Common myeloid progenitor, CD34-positive (primary cell): ENCODE measurements at places on chromosomes 12 and 14.
A peak's percentile ranks its signal among the peaks of the same experiment; 100 is the strongest.

- DNase-seq, result no peak
Measured at GRCh38 chr12:111826992-111827391, 15.0 kb upstream of the MAPKAPK5 start.

GRCh38 chr14:61219256-61219655 is 61.9 kb downstream of the TMEM30B start:
- DNase-seq, result no peak

- DNase-seq, result no peak
Measured at GRCh38 chr12:60577607-60578006, 981.8 kb downstream of the SLC16A7 start.

DNA sequence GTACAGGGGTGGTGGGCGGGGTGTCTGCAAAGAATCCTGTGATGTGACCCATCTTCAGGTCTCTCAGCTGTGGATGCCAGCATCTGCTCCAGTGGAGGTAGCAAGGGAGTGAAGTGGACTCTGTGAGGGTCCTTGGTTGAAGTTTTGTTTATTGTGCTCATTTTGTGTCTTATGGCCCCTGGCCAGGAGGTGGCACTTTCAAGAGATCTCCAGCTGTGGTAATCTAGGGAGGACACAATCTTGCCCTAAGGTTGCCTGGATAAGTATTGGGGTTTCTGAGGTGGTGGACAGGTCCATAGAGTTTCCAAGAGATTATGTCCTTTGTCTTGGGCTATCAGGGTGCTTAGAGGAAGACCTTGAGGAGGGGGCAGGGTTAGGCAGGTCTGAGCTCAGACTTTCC is 260.7 kb downstream of the CCDC59 start:
- no peak for DNase-seq

- DNase-seq, result no peak
Measured at GRCh38 chr14:94029265-94029664, 3.1 kb downstream of the OTUB2 start.

DNA sequence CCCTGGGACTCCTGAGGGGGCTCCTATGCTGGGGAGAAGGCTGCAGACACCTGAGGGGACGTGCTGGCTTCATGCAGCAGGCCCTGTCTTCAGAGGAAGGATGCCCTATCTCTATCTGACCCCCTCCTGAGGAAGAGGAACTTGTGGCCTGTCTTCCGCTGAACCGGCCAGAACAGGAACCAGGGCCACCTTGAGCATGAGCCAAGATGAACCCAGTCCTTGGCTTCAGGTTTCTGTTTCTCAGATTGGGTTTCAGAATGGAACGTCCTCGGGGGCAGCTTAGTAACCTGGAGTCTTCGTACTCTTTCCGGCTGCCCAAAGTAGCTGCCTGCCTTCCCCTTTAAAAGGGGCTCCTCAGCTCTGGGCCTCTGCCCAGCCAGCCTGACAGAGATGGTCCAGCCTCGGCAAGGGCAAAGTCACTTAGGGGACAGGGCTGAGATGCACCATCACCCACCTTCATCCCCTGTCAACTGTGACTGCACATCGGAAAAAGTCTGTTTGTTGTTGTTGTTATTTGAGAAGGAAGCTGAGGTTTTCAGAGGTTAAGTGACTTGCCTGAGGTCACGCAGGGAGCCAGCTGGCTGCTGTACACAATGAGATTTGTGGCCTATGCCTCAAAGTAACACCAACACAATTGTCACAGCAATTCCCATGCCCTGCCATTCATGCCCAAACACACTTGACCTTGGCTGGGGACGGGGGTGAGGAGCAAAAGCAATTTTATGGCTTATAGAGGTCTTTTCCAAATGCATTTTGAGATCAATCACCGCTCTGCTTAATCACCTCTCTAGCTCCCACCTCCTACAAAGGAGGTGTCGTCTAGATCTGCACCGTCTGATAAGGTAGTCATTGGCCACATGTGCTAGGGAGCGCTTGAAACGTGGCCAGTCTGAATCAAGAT is 13.4 kb downstream of the ASB2 start:
- peak; percentile 91 for DNase-seq

- DNase-seq, result peak; percentile 71
Measured at GRCh38 chr12:79737875-79738718, 47.3 kb upstream of the PAWR start.

- no peak for DNase-seq
Measured at GRCh38 chr14:99320621-99321235, 48.7 kb upstream of the BCL11B start.

DNA sequence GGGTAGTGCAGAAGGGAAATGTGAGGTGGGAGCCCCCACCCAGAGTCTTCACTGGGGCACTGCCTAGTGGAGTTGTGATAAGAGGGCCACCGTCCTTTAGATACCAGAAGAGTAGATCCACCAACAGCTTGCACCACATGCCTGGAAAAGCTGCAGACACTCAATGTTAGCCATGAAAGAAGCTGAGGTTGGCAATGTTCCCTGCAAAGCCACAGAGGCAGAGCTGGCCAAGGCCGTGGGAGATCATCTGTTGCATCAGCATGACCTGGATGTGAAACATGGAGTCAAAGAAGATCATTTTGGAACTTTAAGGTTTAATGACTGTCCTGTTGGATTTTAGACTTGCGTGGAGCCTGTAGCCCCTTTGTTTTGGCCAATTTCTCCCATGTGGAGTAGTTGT is 468.4 kb upstream of the FOXG1 start:
- no peak for DNase-seq

- DNase-seq, result no peak
Measured at GRCh38 chr12:33323823-33324222, 115.8 kb downstream of the SYT10 start.
